Activated B cell treated with CpG ODN at 0.5 μM for 24 hours (primary cell): ENCODE measurements at places on chromosomes 12 and 14. TPM values are rescaled to one million over a fixed set of nuclear protein-coding genes. Genes with fewer than 3 reads are reported as not detected.

DNA sequence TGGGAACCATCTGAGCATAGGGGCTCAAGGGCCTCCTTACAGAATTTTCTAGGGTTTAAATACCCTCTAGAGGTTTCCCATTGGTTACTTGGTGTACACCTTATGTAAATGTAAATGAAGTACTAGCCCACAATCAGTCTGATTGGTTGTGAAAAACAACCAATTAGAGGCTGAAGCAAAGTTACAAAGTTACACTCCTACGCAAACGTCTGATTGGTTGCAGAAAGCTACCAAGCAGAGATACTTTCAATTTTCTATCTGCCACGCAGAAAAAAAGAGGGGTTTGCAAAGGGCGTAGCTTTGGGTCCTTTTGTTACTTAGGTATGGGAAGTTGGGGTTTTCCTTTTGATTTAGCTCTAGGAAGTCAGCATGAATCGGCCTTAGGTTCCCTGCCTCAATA lies 1.8 kb upstream of the TMEM19 start:
- H3K27me3 ChIP-seq = no peaks in the 10 kb centered on the region
- H3K4me1 ChIP-seq = peaks cover 37% of the 10 kb centered on the region
- DNase-seq = no peak
- H3K36me3 ChIP-seq = peaks cover 7% of the 10 kb centered on the region
- H3K4me3 ChIP-seq = peak overlapping the region; percentile 48

DNA sequence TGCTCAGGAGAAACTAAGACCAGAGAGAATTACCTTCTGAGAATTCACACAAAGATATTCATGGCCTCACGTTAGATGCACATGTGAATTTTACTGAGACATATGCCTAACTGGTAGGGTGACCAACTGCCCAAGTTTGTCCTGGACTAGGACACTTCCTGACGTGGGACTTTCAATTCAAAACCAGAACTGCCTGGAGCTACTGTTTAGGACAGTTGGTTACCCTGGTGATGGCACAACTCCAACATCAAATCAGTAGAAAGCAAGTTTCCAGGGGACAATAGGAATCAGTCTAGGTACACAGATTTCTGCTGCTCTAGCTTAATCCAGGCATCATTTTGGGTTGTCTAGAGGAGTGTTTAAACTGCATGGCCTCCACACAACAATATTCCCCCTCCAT lies 178.7 kb downstream of the GXYLT1 start:
- no peaks in the 10 kb centered on the region for H3K36me3 ChIP-seq
- H3K27ac ChIP-seq = no peak overlapping the region

GRCh38 chr14:65958664-65959562 lies 527.3 kb upstream of the CCDC196 start:
- DNase-seq = no peak
- peaks cover 20% of the 10 kb centered on the region for H3K27me3 ChIP-seq
- no peak overlapping the region for H3K27ac ChIP-seq
- H3K36me3 ChIP-seq = no peaks in the 10 kb centered on the region

DNA sequence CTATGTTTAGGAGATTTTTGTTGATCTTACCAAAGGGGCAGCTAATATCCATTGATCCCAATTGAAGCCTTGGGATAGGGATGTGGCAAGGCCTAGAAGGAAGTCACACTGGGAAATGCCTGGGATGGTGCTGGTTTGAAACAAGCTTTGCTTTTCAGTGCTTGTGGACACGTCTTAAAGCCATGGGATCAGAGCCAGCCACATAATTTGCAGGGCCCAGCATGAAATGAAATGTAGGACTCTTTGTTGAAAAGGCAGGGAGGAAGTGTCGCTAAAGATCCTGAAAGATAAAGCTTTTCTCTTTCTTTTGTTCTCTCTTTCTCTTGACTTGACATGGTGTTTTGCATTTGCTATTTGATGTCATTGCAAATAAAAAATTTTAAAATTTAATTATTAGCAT lies 5.0 kb downstream of the TTC9 start:
- no peak for DNase-seq
- H3K27ac ChIP-seq = peak overlapping the region; percentile 35
- peaks cover 35% of the 10 kb centered on the region for H3K36me3 ChIP-seq
- no peak overlapping the region for H3K4me3 ChIP-seq
- no peaks in the 10 kb centered on the region for H3K27me3 ChIP-seq
- H3K4me1 ChIP-seq = peaks cover 76% of the 10 kb centered on the region

DNA sequence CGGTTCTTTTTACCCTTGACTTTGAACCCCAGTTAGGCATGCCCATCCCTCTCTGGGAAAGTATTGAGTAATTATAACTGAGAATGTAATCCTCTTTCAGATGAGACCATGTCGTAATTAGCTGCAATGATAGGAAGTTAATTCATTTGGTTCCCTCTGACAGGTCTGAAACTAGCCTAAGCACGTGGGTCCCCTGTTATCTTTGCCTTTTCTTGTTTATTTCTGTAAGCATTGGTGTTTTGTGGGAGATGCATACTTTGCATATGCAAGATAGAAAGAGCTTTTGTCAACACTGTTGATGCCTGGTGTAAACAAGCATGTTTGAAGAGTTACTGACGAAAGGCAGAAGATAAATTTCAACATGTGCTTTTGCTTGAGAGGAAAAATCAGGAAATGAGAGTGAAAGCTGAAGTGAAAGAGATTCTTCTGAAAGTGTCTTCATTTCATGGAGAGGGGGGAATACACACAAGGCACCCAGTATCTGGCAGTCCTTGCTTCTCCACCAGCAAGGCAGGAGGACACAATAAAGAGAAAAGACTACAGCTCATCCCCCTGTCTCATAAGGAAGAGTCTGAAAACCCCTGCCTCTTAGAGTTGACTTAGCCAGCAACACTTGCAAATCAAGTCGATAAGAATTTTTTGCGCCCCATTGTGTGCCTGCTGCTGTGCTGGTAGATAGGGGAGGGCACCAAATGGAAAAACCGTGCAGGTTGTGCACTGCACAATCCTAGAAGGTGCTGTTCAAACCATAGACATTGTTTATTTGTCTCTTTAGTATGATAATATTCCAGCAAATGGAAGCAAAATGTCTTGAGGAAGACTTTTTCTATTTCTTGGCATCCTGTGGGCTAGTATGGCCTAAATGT lies 77.8 kb downstream of the SLC24A4 start:
- DNase-seq = no peak
- H3K4me1 ChIP-seq = peaks cover 32% of the 10 kb centered on the region
- peak overlapping the region; percentile 77 for H3K27ac ChIP-seq

DNA sequence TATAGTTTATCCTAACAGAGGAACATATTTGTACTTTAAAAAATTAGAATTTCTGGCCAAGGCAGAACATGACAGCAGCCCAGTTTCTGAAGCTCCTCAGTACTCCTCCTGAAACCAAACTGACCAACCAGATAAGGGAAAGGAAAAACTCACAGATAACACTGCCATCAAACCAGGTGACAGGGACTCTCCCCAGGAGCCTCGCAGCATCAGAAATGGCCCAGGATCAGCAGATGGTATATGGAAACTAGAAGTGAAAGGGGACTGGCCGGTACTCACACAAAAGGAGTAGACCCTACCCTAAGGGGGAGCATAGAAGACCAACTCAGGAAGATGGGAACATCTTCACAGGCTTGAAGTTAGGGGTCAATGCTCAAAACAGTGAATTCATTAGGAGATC lies 22.0 kb downstream of the GALC start:
- DNase-seq = no peak
- H3K27ac ChIP-seq = no peak overlapping the region
- H3K4me3 ChIP-seq = no peak overlapping the region
- H3K4me1 ChIP-seq = no peaks in the 10 kb centered on the region
- H3K27me3 ChIP-seq = no peaks in the 10 kb centered on the region

DNA sequence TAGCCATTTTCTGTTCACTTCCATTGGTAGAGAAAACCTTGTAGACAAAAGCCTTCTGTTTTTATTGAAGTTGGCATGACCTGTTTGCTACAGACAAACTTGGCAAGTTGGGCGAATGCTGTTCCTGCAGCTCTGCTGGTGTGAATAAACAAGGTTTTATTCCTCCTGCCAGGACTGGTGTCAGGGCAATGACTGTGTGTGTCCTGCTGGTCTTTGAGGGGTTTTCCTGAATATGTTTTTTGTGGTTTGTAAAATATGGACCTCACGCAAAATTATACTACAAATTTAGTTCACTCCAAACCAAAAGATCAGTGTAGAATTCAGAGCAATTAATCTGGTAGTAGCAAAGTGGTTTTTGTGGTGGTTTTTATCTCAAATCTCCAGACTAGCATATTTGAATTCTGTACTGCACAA lies 140.8 kb downstream of the ERC1 start:
- no peaks in the 10 kb centered on the region for H3K4me1 ChIP-seq
- H3K27ac ChIP-seq = no peak overlapping the region
- H3K4me3 ChIP-seq = no peak overlapping the region
- H3K27me3 ChIP-seq = no peaks in the 10 kb centered on the region
- H3K36me3 ChIP-seq = peaks cover 8% of the 10 kb centered on the region
- no peak for DNase-seq

DNA sequence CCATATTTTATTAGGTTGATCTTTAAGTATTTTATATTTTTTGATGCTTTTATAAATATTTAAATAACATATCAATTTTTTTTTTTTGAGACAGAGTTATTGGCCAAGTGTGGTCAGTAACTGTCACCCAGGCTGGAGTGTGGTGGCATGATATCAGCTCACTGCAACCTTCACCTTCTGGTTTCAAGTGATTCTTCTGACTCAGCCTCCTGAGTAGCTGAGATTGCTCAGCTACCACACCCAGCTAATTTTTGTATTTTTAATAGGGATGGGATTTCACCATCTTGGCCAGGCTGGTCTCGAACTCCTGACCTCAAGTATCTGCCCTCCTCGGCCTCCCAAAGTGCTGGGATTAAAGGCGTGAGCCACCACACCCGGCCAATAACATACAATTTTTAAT lies 71.1 kb downstream of the FUT8 start:
- DNase-seq = no peak
- H3K27ac ChIP-seq = no peak overlapping the region
- no peak overlapping the region for H3K4me3 ChIP-seq

GRCh38 chr12:105109465-105110212 lies 2.1 kb downstream of the WASHC4 start:
- no peaks in the 10 kb centered on the region for H3K27me3 ChIP-seq
- peak; percentile 22 for DNase-seq
- H3K27ac ChIP-seq = peak overlapping the region; percentile 96
- peaks cover 57% of the 10 kb centered on the region for H3K36me3 ChIP-seq

GRCh38 chr12:58883576-58884334 lies 36.5 kb downstream of the LRIG3 start:
- H3K36me3 ChIP-seq = no peaks in the 10 kb centered on the region
- H3K27me3 ChIP-seq = no peaks in the 10 kb centered on the region
- no peak overlapping the region for H3K27ac ChIP-seq
- H3K4me3 ChIP-seq = no peak overlapping the region

GRCh38 chr12:52061470-52062166 lies 8.2 kb upstream of the ATG101 start:
- no peaks in the 10 kb centered on the region for H3K4me1 ChIP-seq
- no peak overlapping the region for H3K27ac ChIP-seq
- DNase-seq = no peak
- peaks cover 31% of the 10 kb centered on the region for H3K36me3 ChIP-seq
- H3K27me3 ChIP-seq = no peaks in the 10 kb centered on the region

- H3K36me3 ChIP-seq = no peaks in the 10 kb centered on the region
- H3K27ac ChIP-seq = no peak overlapping the region
- no peak for DNase-seq
- no peaks in the 10 kb centered on the region for H3K27me3 ChIP-seq
Measured at GRCh38 chr14:56268673-56269072, 150.5 kb downstream of the PELI2 start.

DNA sequence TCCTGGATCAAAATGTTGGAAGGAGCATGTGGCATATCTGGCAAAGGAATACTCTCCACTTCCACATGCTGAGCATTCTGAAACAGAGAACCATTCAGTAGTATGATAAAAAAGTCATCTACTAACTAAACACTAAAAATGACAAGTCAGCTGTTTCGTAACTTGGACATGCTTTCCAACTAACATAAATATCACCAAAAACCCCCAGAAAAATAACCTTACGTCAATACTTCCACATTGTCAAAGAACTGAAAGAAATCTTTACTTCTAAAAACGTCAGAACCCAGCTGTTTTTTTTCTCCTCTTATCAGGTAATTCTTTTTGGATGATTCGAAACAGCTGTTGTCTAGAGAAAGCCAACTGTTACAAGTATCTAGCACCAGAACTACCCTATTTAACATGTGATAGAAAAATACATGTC lies 8.2 kb downstream of the WBP11 start:
- no peaks in the 10 kb centered on the region for H3K27me3 ChIP-seq
- DNase-seq = no peak
- no peak overlapping the region for H3K4me3 ChIP-seq
- peaks cover 10% of the 10 kb centered on the region for H3K4me1 ChIP-seq

GRCh38 chr14:24143511-24143910 lies 2.1 kb upstream of the EMC9 start:
- H3K27me3 ChIP-seq = no peaks in the 10 kb centered on the region
- no peak overlapping the region for H3K4me3 ChIP-seq
- peaks cover 75% of the 10 kb centered on the region for H3K4me1 ChIP-seq
- H3K36me3 ChIP-seq = peaks cover 62% of the 10 kb centered on the region
- no peak for DNase-seq
- H3K27ac ChIP-seq = no peak overlapping the region

DNA sequence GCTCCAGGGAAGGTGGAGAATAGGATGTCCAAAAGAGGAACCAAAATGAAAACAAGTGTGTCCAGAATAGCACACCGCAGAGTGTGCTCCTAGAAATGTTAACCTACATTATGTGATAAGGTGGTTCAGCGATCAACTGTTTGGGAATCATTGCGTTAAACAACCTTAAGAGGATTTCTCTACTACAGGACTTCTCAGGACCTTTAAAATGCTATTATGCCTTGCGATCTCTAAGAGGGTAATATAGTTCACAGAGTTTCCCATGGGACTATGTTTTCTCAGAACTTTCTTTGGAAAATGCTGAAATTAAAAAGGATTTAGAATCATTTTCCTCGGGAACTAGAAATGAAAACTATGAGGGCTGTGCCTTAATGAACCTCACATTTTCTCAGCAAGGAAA lies 1.8 kb downstream of the GLT8D2 start:
- no peak overlapping the region for H3K27ac ChIP-seq
- H3K4me3 ChIP-seq = no peak overlapping the region
- peaks cover 31% of the 10 kb centered on the region for H3K27me3 ChIP-seq
- peaks cover 5% of the 10 kb centered on the region for H3K4me1 ChIP-seq
- no peak for DNase-seq
- H3K36me3 ChIP-seq = no peaks in the 10 kb centered on the region

GRCh38 chr12:27639265-27639664 lies 57.0 kb upstream of the REP15 start:
- H3K4me3 ChIP-seq = no peak overlapping the region
- DNase-seq = no peak
- H3K27ac ChIP-seq = no peak overlapping the region
- no peaks in the 10 kb centered on the region for H3K36me3 ChIP-seq
- H3K27me3 ChIP-seq = no peaks in the 10 kb centered on the region
- no peaks in the 10 kb centered on the region for H3K4me1 ChIP-seq

Gene CEBPE
- total RNA-seq = 0.17 and 0.20 TPM in 2 replicates

Gene CMA1
- not detected in 2 replicates for total RNA-seq

Gene OTOGL
- total RNA-seq = not detected in 2 replicates

Gene RIN3
- total RNA-seq = 61.3 and 62.6 TPM in 2 replicates

Gene IAPP
- total RNA-seq = not detected in 2 replicates

Gene ERP29
- total RNA-seq = 133 and 135 TPM in 2 replicates

Gene KLHL28
- total RNA-seq = 18.1 and 25.3 TPM in 2 replicates

Gene FAM181A
- not detected in 2 replicates for total RNA-seq

Gene CCDC91
- 43.6 and 46.3 TPM in 2 replicates for total RNA-seq

Gene APOF
- total RNA-seq = not detected in 2 replicates

Gene LMNTD1
- not detected in 2 replicates for total RNA-seq
